Activated CD4-positive, CD25-positive, alpha-beta regulatory T cell treated with anti-CD3 and anti-CD28 coated beads, Interleukin-2, amount 50 U/mL, for 24 hours (primary cell): ENCODE measurements at places on chromosomes 12 and 14.

DNA sequence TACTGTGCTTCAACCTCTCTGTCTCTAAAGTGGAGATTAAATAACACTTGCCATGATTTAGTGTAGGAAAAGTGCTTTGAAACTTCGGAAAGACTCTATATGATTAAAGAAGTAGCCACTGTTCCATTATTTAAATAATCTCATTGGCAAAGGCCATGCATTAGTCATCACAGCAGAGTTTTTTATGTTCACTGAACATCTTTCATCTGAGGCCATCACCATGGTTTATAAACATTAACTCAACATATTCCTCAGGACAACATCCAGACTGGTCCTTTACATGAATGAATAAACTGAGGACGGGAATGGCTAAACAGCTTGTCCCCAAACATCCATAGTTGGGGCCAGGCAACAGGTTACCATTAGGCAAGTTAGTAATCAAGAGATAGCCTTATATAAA is 124.6 kb upstream of the FRMD6 start:
- no peak for ATAC-seq

DNA sequence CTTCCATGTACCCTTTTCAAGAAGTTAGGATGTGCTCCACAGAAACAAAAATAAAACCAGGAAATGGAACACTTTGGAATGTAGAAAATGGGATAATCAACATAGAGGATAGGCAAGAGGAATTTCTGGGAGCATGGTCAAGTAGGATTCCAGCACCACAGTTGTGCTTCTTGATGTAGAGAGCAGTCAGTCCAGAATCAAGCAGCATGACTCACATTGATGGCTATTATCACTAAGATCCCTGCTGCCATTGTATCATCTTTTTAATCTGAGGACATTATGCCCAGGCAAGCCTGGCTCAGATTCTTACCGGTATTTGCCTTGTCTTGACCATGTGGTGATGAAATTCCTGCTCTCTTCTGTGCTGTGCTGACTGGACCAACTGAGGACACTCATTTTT is 5.7 kb downstream of the ETFRF1 start:
- ATAC-seq = no peak

DNA sequence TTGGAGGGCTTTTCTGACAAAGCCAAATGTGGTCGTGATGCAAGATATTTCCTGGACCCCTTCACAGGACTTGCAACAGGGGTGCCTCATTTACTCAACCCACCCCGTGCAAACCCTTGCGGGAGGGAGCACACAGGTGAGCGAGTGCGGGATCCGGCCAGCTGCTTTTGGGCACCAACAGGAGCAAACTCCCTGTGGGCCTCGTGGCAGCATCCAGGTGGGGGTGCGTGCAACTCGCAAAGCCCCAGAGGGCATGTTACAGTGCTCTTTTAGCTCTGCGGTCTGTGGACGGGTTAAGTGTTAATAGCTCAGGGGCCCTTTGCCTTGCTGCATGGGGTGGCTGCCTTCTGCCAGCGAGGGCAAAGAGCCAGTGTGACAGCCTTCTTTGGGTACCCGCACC is 707.6 kb upstream of the MDGA2 start:
- ATAC-seq = no peak

- ATAC-seq = no peak
Observed at GRCh38 chr12:128015276-128015675, 251.7 kb upstream of the TMEM132C start.

GRCh38 chr12:32471591-32472001 is 72.2 kb downstream of the FGD4 start:
- ATAC-seq = no peak

- ATAC-seq = no peak
Observed at GRCh38 chr12:27396216-27396815, 50.2 kb upstream of the SMCO2 start.

GRCh38 chr12:77045183-77045582 is 20.2 kb downstream of the E2F7 start:
- no peak for ATAC-seq

GRCh38 chr12:65881965-65882413 is 57.7 kb downstream of the HMGA2 start:
- no peak for ATAC-seq

GRCh38 chr12:91859347-91859746 is 286.3 kb downstream of the BTG1 start:
- ATAC-seq = no peak

DNA sequence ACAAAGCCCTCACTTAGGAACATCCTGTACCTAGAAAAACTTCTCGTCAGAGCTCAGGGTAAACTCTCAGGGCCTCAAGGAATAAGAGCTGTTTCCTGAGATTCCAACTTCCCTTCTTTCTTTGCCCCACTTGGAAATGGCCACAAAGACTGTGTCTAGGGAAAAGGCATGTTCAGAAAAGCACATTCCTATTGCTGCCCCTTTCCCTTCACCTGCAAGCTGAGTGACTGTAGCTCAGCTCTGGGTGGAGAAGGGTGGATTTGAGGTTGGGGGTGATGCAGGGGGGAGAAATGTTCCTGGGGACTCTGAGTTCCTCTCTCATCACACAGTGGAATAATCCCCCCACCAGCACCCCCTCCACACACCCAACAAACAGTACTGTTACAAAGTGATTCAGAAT is 6.8 kb downstream of the ENDOU start:
- no peak for ATAC-seq

DNA sequence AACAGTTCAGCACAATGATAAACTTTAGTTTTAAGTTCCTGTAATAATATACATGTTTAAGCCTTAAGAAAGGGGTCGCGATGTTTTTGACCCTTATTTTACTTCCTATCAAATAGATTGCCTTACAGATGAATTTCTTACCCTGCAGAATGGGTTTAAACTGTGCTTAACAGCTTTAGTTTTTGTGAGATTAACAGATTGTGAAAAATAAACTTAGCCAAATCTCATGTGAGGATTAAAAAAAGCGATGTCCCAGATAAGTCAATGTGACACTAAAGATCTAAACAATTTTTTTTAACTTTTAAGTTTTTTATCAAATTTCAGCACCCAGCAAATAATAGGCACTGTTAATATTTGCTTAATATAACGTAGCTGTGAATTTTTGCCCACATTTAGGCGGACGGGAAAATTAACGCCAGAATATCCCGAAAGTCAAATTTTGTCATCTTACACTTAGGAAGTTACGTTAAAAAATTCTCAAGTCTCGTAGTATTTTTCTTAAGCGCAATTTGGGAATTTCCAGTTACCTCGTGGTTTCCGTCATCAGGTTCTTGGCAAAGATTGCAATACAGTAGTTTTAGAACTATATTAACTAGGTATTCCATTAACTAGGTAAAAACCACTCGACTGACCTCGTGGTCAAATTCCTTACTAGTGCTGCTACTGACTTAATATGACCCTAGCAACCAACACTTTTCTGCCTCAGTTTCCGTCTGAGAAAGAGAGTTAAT is 1.2 kb downstream of the HNRNPC start:
- ATAC-seq = no peak

- ATAC-seq = no peak
Observed at GRCh38 chr12:91113621-91114020, 2.3 kb upstream of the LUM start.

- no peak for ATAC-seq
Observed at GRCh38 chr14:28494196-28494595, 272.4 kb upstream of the FOXG1 start.

DNA sequence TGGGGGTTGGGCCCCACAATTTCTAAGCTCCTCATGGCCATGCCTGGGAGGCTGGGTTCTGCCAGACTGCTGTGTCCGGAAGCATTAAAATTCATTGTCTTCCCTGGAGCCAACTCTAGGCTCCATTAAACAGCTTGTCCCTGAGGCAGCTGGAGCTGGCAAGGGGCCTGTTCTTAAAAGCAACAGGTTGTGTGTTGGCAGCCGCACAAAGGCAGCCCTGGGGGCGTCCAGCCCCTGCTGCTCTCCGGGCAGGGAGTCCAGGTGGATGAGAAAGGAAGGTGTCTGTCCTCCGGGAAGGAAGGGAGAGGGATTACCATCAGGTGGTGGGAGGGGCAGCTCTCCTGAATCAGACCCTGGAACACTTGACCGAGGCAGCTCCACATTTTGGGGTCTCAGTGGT is 98.9 kb downstream of the CHST11 start:
- no peak for ATAC-seq

GRCh38 chr12:98213556-98213955 is 301.8 kb upstream of the TMPO start:
- ATAC-seq = no peak

DNA sequence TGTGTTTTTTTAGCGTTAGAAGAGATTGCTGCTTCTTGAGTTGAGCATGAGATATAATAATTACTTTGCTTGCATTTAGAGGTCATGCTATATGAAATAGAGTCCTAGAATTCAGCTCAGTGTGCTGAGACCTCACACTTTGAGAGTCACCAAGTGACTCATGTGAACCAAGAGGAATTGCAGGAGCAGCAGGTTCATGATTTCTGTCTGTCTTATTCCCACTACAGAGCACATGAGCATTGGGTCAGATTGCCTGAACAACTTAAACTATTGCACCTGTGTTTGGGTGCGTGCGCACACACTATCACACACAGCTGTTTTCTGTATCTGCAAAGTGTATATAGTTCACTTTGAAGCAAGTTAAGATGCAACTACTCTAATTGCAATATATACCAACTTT is 109.3 kb downstream of the FGD4 start:
- no peak for ATAC-seq

DNA sequence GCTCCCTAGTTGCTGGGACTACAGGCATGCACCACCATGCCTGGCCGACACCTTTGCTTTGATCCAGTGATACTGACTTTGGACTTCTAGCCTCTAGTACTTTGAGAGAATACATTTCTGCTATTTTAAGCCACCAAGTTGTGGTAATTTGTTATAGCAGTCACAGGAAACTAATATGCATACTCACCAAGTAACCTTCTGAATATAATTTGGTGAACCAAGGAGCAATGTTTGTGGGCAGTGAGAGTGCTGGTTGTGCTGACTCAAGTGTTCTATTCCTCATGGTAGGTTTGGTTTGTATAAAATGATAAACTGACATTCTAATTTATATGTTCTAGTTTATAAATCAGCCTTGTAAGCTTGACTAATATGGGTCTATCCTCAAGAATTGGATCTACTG is 42.4 kb upstream of the MMP19 start:
- ATAC-seq = peak; percentile 33

GRCh38 chr12:75390156-75390898 is 562 bp upstream of the GLIPR1L2 start:
- peak; percentile 45 for ATAC-seq
